ENCODE measurements at places on chromosomes 16 and 17.
A peak's percentile ranks its signal among the peaks of the same experiment; 100 is the strongest.

- no peak for DNase-seq
Observed at GRCh38 chr16:9151074-9151473, 59.6 kb downstream of the HAPSTR1 start.

- DNase-seq, result no peak
Observed at GRCh38 chr16:56684256-56684925, 2.1 kb downstream of the MT1X start.

- DNase-seq, result no peak
Observed at GRCh38 chr17:34503528-34504195, 75.7 kb upstream of the TMEM132E start.

DNA sequence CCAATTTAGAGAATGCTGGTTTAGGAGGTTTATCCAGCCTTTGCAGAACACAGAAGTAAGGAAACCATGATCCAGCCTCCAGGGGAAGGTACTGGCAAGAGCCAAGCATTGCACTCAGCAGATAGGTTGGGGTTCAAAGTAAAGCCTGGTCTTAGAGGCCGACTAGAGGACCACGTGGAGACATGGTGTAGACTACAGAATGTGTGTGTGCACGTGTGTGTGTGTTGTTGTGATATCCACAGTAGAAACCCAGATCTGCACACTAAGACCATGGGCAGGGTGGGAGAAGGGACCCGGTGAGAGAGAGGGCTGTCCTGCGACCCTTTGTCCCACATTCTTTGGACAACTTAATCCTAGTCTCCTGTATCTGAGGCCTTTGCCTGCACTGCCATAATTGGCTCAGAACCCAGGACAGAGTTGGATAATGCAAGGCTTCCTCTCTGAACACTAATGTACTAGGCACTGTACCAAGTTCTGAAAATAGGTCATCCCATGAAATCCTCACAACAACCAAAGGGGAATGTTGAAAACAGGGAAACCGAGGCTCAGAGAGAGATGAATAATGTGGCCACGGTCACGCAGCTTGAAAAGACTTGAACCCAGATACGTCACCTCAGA lies 325.1 kb upstream of the HSBP1 start:
- no peak for DNase-seq

GRCh38 chr17:63136369-63137012 lies 170.5 kb downstream of the TANC2 start:
- DNase-seq, result no peak

GRCh38 chr17:35488991-35489390 lies 40.4 kb upstream of the SLFN13 start:
- DNase-seq, result no peak

GRCh38 chr16:778447-778846 lies 9.7 kb downstream of the RPUSD1 start:
- no peak for DNase-seq

- no peak for DNase-seq
Observed at GRCh38 chr17:4892499-4893221, 6.7 kb upstream of the C17orf107 start.

GRCh38 chr16:66223176-66223780 lies 143.2 kb upstream of the CDH5 start:
- no peak for DNase-seq

GRCh38 chr16:25051406-25052150 lies 36.4 kb upstream of the ARHGAP17 start:
- no peak for DNase-seq

GRCh38 chr17:49908782-49909714 lies 59.9 kb upstream of the DLX4 start:
- DNase-seq, result no peak

DNA sequence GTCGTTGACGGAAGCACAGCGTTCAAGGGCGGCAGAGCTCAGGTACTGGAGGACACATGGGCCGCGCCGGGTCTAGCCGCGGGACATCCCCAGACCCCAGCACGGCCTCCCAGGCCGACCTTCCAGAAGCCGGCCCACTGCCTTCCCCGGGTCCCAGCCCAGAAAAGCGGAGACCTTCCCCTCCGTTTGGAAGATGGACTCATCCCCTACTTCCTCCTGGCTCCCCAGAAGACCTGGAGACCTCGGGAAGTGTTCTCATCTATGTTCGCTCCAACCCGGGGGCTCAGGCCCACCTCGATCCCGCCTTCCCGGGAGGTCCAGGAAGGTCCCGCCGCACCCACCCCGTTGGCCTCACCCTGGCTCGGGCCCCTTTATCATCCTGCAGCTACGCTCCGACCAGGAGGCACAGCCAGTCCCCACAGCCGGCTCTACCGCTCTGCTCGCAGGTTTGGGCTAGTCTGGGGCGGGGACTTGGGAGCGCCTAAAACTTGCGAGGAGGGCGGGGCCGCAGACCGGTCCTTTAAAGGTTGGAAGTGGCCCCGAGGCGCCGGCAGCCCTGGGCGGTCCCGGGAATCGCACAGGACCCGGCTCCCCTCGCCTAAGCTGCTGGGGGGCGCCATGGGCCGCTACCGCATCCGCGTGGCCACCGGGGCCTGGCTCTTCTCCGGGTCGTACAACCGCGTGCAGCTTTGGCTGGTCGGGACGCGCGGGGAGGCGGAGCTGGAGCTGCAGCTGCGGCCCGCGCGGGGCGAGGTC lies at the start of gene ALOX12:
Gene ALOX12 (plus strand): TSS at position 550 of the 756 bp plus-strand sequence. CDS start 69 bp downstream, at position 619.
- DNase-seq, result no peak

DNA sequence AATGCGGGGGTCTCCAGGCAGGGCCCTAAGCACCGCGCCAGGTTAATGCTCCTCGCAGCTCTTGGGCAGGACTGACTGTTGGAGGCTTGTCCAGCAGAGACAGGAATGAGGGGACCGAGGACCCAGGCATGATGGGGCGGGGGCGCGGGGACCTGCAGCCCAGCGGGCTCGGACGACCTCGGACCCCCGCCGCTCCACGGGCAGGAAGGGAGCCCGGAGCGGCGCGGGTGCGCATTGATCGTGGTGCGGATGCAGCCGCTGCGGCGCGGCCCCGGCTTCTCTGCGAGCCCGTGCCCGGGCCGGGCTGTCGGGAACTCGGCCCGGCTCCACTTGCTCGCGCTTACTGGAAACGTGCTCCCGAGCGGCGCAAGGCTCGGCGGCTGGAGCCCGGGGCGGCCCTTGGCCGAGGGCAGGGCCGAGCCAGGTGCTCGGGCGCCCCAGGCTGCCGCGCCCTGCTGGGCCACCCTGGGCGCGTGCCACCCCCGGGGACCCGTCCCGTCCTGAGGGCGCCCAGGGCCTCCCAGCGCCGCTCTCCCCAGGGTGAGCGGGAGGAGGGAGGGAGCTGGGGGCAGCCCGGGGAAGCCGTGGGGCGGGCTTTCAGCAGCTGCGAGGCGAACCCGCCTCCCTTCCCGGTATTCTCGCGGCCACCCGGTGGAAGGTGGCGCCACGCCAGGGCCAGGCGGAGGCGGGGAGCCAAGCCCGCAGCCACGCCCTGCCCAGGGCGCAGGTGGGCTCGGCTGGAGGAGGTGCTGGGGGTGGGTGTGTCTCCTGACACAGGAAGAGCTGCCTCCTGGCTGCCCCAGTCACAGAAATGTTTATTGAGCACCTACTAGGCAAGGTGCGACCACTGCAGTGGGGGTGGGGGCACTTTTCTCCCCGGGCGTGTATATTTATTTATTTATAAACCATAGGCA lies 45.9 kb downstream of the SOCS3 start:
- DNase-seq, result peak; percentile 57

GRCh38 chr16:13892301-13892700 lies 27.7 kb upstream of the ERCC4 start:
- DNase-seq, result no peak

DNA sequence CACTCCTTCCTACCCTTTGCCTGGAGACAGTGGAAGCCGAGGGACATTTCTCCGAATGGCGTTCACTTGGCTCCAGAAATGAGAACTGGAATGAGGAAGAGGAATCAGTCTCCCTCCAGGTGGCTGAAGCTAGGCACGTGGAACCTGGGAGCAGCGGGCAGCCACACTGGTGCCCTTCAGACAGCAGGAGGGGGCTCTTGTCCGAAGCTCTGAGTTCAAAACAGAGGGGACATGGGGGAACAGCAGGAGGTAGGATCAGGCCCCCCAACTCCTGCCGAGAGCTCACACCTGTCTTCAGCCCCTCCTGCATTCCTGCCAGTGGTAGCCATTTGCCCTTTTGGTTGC lies 41.5 kb downstream of the TMEM235 start:
- no peak for DNase-seq

DNA sequence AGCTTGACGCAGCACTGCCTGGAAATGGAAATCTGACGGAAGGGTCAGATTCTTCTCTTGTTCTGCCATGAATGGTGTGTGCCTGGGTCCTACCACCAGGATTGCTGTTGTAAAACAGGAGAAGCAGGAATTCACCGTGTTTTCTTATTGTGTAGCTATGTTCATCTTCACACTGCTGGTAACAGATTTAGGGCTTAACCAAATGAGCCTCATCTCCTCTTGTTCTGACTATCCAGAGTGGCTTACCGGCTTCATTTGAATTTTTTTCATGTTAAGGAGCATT lies 97.3 kb upstream of the CHMP6 start:
- DNase-seq, result no peak

DNA sequence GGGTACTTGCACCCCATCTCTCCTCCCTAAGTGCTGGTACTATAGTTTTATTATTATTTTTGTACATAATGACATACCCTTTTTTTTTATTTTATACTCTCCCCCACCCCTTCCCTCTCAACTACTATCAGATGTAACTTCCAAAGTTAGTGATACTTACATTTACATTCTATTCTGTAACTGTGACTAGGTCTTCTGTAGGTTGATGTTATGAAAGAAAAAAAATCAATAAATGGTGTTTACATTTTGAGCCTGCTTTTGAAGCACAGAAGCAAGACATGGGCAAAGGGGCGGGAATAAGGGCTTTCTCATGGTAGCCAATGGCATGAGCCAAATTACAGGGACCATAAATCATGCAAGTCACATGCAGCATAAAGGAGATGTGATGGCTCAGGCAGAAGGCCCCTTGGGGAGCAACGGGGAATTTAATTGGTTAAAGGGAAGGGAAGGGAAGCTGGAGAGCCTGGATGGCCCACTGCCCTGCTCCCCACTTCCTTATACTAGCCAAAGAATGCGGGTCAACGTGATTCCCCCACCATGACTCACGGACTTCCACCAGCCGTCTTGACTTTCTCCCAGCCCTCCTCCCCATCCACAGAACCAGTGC lies 2.4 kb upstream of the ACSF2 start:
- DNase-seq, result no peak

GRCh38 chr17:69412251-69412671 lies 2.2 kb upstream of the MAP2K6 start:
- no peak for DNase-seq

DNA sequence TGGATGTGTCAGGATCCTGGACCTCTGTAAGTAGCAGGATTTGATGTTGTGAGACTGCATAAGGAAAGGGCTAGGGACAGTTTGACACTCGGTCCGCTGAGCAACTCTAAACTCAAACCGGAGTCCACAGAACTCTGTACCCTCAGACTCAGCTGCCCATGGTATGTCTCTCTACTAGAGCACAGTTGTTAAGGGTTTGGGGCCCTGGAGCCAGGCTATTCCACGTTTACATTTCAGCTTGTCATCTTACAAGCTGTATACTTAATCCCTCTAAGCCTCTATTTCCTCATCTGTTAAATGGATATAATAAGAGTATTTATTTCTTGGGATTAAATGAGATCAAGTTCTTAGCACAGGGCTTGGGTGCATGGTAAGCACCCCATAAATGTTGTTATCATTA lies 27.9 kb downstream of the HOXB1 start:
- no peak for DNase-seq

DNA sequence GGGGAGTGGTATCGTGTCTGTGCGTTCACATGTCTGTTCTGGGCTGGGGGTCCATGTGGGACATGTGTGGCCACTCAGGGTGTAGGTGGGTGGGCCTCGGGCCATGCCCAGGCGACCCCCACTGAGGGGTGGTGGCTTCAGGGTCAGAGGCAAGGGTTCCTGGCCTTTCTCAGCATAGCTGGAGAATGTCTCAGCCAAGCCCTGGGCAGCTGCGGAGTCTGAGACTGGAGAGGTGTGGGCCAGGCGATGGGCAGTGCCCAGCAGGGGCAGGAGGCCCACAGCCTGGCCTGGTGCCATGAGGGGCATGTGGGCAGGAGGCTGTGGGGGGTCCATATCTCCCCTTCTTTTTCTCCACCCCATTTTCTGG lies 1.2 kb downstream of the FSCN2 start:
- no peak for DNase-seq

- no peak for DNase-seq
Observed at GRCh38 chr16:28161626-28162025, 50.1 kb downstream of the XPO6 start.

DNA sequence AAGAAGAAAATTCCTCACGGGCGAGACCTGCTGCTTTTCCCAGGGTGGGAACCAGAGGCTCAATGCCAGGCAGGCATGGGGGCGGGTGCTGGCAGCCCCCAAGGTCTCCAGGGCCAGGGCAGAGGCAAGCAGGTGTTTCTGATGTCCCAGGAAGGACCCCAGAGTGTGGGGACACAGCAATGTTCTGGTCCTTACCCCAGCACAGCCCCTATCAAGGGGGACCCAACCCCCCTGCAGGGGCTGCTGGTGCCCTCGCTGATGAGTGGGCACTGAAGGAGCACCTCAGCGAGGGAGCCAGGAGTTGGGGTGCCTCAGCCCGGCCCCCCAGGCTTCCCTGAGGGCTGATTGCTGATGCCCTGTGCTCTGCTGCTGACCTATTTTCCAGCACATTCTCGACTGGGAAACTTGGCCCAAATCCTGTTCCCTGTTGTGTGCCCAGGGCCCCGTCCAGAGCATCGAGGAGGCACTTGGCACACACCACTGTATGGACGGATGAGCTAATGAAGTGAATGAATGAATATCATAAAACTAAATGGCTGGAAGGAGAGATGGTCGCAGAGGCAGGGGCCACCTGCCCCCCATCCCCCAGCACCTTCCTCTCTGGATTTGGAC lies 2.8 kb downstream of the DBNDD1 start:
- no peak for DNase-seq

DNA sequence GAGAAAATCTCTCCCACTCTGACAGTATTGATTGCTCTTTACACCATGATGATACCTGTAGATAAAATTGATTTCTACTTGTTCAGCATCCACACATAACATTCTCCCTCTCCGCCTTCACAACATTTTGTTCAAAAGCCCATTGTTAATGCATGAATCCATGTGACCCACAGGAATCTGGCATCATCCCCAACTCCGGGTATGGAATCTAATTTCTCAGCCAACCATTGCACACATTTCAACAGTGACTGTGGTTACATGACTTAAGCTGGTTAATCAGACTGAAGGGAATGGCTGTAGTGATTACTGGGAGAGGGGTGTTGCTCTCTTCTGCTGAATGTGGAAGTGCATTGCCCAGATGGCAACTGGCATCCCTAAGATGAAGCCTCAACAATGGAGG lies 161.4 kb upstream of the C16orf82 start:
- DNase-seq, result no peak

GRCh38 chr17:44331249-44331760 lies 6.7 kb upstream of the SLC25A39 start:
- DNase-seq, result peak; percentile 66

DNA sequence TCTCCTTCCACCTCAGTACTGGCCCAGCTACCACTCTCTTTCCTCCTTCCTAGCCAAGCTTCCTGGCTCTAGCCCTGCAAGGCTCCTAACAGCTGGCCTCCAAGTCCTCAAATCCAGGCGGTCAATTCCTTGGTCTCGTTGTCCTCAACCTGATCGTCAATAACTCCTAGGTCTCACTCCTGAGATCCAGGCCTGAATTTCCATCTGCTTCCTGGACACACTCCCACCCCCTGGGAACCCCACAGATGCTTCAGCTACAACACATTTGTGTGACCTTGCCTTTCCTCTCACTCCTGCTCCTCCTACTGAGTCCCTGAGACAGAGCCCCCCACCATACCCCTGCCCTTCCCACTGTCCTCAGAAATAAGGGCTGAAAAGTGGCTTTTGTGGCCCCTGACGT lies 2.3 kb downstream of the ENKD1 start:
- DNase-seq, result no peak
